ENCODE measurements at places on chromosomes 11 and 22.

- DNase-seq = no peak
Measured at GRCh38 chr11:64097468-64098317, 62.0 kb downstream of the FLRT1 start.

GRCh38 chr22:42553475-42554361, at the start of gene SERHL2:
TSS of gene SERHL2 (plus strand) at chr22:42553956. CDS start at chr22:42554021, 65 bp downstream.
- DNase-seq = peak; percentile 89

DNA sequence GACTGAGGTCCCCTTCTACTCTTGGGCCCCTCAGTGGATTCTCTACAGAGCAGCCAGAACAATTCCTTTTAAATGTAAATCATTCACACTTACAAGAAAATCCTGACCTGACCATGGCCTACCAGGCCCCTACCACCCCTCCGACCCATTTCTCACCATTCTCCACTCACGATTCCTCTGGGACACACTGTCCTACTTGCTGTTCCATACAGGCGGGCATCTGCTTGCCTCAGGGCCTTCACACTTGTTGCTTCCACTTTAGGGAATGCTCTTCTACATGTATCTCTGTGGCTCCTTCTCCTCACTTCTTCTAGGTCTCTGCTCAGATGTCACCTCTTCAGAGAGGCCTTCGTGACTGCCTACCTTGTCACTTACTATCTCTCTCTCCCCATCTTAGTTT, 3.4 kb downstream of the USH1C start:
- DNase-seq = no peak

- no peak for DNase-seq
Measured at GRCh38 chr11:59179121-59179520, 7.2 kb downstream of the DTX4 start.

DNA sequence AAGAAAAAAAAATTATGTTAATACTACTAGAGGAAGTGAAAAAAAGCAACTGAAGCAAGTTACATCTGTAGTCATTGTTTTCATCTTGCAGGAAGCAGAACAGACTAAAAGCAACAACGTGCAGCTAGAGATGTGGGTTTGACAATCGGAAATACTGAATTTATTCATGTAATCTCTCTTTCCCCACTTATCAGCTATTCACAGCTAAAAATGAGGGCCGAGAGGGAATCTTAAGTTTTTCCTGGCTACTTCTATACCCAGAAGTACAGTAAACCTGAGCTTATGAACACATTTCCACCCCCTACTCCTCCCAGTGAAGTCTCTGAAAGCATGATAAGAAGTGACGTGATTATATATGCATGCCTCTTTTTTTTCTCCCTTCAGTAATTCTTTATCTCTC, 116.5 kb downstream of the SPON1 start:
- no peak for DNase-seq

GRCh38 chr22:38652859-38653258, 3.3 kb downstream of the FAM227A start:
- DNase-seq = peak; percentile 28

GRCh38 chr22:49095366-49095765, 732.3 kb downstream of the BRD1 start:
- no peak for DNase-seq

DNA sequence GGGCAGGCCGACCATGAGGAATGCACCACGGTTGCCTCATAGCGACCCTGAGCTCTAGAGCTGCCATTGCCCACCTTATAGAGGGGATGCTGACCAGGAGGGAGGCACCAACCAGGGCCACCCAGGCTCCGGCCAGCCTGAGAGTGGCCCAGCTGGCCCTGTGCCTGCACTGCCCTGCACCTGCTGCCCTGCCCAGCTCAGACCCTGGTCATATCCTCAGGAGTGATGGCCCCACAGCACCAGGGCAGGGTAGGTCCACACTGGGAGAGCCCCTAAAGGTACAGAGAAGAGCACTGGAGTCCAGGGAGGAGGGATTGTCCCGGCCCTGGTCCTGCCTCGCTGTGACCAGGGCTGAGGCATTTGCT, 127.8 kb downstream of the MED15 start:
- no peak for DNase-seq

GRCh38 chr11:118321386-118322082, 17.0 kb downstream of the CD3E start:
- DNase-seq = no peak

DNA sequence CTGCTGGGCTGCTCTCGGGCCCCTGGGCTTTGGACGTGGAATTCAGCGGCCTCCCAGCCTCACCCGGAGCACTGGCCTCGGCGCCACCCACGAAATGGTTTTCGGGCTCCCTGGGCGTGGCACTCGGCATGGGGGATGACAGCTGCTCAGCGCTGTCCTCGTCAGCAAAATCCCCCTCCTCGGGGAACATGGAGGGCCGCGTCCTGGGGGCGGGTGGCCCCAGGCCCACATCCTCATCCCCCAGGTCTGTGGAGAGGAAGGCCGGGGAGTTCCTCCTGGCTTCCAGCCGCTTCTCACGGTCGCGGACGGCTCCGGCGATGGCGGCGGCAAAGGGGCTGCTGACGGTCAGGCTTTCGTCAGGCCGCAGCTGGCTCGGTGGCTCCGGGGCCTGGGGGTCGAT, 88.4 kb downstream of the CTTN start:
- no peak for DNase-seq

DNA sequence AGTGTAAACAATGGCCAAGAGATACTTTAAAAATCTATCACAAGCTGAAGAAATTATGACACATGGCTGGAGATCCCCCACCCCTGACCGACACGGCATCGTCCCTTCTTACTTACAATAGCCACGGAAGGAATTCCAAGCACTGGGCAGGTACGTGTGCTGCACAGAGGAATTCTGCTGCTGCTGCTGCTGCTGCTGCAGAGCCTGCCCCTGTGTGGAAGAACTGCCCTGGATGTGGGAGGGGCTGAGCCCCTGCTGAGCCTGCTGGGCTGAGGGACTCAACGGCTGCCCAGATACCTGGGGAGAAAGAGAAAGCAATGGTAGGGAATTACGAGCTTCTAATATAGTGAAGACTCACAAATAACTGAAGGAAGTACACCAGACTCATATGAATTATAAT, 15.0 kb upstream of the NFRKB start:
- DNase-seq = no peak

- DNase-seq = no peak
Measured at GRCh38 chr22:27836181-27836580, 34.6 kb upstream of the MN1 start.

DNA sequence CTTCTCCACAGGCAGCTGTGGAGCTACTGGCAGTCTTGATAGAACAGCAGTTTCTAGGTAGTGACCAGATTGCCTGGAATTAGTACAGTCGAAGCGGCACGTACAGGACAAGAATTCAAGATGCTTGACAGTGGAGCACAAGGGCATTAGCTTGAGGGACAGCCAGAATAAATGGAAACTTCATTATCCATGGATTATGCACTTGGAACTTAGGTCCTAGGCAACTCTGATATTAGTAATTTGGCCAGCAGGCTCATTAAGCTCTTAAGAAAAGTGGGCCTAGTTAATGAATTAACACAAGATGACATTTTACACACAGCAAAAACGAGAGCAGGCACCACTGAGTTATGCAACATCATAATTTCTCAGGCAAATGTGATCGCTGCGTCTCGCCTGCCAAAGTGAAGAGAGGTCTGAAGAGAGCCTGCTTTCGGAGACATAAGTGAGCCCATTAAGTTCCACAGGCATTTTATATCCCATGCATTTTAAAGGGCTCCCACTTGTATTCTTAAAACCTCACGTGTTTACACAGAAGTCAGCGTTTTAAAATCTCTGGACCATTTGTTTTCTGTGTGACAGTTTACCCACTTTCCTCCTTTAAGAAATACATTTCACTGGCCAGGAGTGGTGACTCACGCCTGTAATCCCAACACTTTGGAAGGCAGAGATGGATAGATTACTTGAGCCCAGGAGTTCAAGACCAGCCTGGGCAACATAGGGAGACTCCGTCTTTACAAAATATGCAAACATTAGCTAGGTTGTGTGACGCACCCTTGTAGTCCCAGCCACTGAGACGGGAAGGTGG, 66.2 kb downstream of the COMMD9 start:
- DNase-seq = no peak

DNA sequence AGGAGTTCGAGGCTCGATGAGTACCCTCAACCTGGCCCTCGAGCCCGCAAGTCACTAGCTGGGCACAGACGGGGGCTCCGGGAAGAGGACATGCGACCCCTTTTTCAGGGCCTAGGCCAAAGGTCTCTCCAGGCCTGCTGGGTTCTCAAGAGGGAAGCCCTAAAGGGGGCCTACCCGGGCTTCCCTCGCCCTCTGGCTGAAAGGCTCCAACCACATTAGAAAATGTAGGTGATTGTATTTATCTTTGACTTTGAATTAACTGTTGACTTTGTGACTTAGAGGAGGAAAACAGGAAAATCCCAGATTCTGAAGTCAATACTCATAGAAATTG, 7.3 kb upstream of the PAX6 start:
- DNase-seq = no peak

- no peak for DNase-seq
Measured at GRCh38 chr11:59614277-59615119, 1.1 kb downstream of the OSBP start.

DNA sequence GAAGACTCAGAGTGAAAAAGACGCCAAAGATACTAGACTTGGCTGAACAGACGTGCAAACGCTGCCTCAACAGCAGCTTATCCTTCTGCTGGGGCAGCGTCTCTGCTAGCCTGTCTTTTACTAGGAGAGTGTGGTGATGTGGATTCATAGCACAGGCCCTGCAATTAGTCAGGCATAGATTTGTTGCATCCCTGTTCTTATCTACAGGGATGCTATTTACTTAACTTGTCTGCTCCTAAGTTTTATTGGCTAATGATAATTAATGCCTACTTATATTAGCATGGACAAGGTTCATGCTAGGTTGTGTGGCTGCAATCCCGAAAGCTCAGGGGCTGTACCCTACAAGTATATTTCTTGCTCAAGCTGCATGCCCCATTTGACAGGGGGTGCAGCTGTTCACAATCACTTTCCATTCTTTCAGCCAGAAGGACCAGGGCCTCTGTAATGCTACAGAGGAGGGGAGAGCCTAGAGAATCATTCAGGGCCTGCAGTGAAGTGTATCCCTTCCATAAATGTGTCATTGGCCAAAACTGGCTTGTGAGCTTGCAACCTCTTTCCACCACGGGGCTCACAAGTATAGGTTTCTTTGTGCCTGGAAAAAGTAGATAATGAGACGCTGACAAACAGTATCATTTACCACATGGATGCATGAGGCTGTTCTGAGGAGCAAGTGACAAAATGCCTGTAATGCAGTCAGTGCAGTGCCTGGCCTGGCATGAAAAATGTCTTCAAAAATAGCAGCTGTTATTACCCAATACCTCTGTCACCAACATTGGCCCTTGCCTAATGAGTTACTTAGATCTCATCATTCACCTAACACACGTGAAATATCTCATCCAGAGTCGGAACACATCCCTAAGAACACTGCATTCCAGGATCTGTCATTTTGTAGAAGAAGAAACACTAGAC, 685.8 kb upstream of the API5 start:
- DNase-seq = no peak

DNA sequence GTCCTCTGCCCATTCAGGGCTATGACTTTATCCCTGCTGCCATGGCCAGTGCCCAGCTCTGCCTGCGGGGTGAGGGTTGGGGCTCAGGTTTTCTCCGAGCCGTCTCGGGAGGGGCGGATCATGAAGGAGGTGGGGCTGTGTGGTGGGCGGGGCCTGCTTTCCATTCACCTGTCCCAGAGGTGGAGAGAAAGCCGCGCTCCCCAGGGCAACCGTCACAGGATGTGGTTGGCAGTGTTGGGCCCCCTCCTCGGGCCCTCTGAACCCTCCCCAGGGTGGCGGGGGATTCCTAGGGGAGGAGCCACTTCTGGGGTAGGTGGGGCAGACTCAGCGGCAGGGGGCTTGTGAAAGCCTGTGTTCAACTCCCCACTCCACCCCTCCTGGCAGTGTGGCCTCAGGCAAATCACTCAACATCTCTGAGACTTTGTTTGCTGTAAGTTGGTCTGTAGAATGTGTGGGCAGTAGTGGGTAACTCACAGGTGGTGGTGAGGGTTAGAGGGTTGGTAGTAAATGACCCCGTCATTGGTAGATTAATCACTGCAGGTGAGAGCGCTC, 50.3 kb downstream of the CD6 start:
- DNase-seq = peak; percentile 86

DNA sequence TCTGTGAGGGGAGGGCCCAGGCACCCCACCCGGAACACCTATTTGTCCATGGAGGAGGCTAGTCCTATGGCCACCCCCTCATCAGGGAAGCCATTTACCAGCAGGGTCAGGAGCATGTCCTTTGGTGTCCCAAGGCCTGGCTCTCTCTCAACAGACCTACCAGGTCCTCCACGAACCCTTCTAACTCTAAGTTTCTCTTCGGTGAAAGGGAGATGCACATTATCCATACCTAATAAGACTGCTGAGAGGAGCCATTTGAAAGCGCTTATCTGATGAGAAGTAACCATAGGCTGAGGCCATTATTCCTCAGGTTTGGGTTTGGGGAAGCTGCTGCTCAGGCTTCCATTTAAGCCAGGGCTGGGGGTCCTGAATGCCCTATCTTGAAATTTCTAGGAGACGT, 9.2 kb upstream of the TOP3B start:
- DNase-seq = no peak

DNA sequence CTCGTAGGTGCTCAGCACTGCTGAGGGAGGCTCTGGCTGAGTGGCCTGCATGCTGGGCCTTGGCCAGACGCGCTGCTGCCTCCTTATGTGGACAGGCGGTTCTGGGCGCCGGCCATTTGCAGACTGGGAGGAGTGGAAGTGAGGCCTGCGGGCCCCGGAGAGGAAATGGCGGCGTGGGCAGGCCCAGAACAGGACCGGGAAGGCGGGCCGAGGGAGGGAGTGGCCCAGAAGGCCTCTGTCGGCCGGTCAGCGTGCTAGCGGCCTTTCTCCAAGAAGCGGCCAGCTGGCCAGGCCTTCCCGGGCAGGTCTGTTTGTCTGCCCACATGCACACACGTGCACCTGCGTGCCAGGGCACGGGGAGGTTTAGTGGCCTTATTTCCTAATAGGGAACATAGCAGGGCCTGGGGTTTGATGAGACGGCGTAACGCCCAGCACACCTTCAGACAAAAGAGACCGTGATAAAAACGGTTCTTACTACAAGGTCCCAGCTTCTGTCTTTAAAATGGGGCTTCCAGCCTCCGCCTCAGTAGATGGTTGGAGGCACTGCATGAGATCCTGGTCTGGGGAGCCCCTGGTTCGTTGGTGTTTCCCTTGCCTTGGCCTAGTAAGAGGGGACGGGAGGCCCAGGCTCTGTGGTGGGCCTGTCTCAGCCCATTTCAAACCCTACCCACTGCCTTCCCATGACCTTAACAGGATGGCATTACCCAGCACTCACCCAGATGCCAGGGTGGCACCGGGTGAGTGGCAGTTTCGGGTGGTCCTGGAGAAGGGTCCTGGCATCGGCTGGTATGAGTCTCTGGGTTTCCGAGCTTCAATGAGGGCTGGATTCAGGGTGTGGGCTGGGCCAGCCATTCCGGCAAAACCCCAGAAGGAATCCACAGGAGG, 65.1 kb upstream of the PPARA start:
- DNase-seq = no peak

Measured in activated CD8-positive, alpha-beta T cell treated with anti-CD3 and anti-CD28 coated beads, Interleukin-2, amount 10 ng/mL, durations not matched to agents 7 days and 5 days (primary cell).